Breast epithelium (tissue), 4 donors: ENCODE measurements at places on chromosomes 13 and 19.

DNA sequence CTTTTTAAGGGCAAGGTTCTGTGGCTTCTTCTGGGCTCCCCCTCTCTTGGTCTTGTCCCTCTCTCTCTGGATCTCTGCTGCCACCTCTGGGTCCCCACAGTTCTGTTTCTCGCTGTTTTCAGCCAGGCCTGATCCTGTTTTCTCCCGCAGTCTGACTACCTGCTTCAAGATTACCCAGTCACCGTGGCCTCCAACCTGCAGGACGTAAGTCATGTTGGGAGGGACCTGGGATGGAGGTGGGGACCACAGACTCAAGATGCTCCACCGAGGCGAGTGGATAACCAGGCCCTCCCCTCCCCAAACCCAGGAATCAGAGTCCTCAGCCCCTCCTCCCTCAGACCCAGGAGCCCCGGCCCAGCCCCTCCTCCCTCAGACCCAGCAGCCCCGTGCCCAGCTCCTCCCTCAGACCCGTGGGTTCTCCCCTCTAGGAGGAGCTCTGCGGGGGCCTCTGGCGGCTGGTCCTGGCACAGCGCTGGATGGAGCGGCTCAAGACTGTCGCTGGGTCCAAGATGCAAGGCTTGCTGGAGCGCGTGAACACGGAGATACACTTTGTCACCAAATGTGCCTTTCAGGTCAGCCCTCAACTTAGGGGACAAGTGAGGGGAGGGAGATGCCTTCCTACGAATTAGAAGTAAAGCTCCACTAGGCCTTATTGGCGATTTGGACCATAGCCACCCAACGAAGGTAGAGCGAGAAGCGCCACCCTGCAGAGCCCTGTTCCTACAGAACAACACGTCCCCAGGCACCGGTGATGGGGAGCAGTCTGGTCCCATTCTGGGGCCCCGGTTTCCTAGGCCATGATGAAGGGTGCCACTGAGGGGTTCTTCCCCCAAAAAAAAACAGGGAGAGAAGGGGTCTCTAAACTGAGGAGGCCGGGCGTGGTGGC lies 2.2 kb downstream of the FLT3LG start:
- DNase-seq, result no peak

- no peak for DNase-seq
Observed at GRCh38 chr19:17775245-17775927, 19.6 kb upstream of the B3GNT3 start.

- no peak for DNase-seq
Observed at GRCh38 chr13:45373162-45373547, 32.2 kb upstream of the TPT1 start.

DNA sequence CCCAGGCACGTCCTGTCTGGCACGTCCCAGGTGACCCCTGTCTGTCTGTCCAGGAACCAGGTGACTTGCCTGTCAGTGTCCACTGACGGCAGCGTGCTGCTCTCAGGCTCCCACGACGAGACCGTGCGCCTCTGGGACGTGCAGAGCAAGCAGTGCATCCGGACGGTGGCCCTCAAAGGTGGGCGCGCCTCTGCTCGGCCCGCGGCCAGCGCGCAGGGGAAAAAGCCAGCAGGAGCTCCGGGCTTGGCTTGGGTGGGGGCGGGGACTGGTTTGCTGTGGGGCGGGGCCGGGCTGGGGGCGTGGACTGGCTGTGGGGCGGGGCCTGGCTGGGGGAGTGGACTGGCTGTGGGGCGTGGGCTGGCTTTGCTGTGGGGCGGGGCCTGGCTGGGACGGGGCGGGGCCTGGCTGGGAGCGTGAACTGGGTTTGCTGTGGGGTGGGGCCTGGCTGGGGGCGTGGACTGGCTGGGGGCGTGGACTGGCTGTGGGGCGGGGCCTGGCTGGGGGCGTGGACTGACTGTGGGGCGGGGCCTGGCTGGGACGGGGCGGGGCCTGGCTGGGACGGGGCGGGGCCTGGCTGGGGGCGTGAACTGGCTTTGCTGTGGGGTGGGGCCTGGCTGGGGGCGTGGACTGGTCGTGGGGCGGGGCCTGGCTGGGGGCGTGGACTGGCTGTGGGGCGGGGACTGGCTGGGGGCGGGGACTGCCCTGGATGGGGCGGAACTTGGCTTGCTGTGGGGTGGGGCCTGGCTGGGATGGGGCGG lies 7.2 kb downstream of the WDR18 start:
- DNase-seq, result no peak

- DNase-seq, result no peak
Observed at GRCh38 chr13:99085139-99085807, 107.4 kb upstream of the DOCK9 start.

GRCh38 chr19:50710612-50711011 lies 9.0 kb downstream of the SHANK1 start:
- DNase-seq, result no peak

DNA sequence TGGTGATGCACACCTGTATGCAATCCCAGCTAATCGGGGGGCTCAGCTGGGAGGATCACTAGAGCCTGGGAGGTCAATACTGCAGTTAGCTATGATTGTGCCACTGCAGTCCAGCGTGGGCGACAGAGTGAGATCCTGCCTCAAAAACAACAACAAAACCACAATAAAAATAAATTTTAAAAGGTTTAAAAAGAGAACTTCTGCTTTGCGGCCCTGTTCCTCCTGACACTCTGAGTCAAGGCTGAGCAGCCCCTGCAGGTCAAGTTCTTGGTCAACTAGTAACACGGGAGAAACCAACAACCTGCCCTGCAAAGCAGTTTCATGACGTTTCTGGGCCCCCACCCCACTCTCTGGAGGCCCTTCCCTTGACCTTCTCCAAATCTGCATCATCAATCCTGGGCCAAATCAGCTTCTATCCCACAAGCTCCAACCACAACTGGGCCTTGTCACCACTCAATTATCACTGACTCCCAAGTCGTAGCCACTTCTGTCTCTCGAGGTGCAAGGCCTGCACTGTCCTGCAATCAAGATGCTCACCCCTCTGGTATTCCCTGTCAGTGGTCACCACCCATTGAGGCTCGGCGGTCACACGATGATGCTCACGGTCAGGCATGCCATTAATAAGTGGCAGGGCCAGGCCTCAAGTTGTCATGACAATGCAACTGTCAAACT lies 7.5 kb downstream of the ELAVL1 start:
- no peak for DNase-seq
